ENCODE measurements at places on chromosomes 13 and 19.

GRCh38 chr13:71632206-71632605 is 234.8 kb downstream of the DACH1 start:
- no peak for DNase-seq

DNA sequence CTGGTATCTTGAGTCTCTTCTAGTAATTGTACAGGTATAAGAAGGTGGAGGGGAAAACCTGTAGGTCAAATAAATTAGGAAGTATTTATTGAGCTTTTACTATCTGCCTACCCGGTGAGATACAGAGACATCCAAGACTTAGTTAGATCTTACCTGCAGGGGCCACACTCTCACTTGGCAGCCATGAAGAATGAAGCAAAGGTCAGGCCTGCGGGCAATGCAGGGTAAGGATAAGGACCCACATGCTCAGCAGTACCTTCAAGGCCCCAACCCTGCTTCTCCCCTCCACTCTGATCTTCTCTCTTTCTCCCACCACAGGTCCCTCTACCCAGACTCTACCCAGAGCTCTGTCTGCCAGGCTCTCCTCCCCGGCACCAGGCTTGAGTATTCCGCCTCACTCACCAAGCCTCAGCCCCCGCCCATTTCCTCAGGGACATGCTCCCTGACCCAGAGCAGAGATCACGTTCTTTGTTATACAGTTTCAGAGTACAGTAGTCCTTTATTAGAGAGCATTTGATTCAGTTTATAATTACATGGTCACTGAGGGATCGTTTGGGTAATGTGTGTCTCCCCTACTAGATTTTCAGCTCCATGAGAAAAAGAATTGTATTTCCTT is 18.9 kb upstream of the CLDN10 start:
- no peak for DNase-seq

DNA sequence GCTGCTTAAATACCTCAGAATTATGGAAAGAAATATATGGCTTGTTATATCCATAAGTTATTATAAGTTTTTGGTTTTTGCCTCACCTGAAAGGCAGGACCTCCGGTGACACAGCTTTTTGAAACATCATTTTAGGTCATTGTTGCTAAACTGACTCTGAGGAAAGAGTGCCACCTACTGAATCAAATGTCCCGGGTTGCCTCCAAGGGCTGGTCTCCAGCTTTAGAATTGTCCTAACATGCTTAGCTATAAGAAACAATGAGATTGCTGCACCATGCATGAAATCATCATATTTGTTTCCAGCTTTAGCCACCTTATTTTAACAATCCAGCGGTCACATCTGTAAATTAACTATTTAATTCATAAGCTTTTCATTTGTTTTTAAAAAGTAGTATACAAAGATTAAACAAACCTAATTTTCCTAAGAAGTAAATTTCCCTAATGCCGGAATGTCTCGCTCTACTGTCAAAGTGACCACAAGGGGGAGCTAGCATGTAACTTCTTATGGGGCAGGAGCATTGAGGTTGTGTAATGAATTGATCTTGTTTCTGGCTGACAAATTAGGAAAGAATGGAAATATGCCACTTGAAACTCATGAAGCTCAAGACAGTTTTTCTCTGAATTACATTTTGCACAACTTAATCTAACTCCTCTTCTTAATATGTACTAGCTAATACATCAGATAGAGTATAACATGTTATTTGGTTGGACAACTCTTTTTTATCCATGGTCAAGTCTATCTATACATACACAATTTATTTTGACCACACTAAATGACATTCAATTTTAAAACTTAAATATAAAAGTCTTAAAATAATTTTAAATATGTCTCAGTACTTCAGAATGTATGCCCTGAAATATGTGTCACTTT is 6.7 kb upstream of the PCDH17 start:
- peak; percentile 50 for DNase-seq

DNA sequence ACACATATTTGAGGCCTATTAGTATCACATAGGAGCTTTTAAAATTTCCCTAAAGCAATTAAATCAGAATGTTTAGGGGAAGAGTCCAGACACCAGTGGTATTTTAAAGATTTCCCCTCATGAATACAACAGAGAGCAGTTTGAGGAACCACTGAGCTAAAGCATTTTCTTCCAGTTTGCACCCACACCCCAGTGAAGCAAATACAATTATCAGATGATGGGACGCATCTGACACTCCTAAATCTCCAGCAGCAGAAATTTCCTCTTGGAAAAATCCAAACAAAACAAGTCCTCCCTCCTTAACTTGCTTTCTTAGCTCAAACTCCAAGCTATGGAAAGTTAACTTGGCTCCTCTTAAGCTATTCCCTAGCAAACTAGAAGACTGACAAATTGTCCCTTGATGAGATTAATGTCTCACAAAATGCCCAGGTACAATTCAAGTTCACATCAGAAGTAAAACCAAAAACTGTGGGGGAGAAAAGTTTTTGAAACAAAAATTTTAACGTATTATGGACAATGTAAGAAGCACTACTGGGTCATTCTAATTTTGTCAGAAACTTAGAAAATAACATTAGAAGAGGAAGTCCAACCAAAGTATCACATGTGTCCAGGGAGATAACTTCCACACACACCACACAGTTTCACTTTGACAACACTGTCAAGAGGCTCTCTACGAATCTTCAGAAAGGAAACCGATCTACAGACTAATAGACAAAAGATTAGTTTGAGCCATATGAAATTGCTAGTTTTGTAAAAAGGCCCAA is 74.1 kb downstream of the ABCC4 start:
- no peak for DNase-seq

- no peak for DNase-seq
Observed at GRCh38 chr19:48196321-48196763, 25.9 kb downstream of the ZSWIM9 start.

DNA sequence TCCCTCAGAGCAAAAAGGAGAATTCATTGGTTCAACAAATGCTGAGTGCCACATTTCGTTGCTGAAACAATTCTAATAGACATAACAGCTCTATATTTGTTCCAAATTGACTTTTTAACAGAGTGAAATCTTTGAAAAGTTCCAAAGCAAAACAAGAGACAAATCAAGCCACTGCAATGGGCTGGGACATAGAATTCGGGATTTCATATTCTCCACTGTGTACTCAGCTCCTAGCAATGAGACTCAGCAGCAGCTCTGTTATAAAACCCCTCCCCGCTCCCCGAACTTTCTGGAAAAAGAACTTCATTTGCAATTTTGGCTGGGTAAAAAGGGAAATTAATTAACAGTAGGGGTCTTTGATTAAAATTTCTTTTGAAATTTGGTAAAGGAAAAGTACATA is 11.3 kb downstream of the RFX2 start:
- no peak for DNase-seq

DNA sequence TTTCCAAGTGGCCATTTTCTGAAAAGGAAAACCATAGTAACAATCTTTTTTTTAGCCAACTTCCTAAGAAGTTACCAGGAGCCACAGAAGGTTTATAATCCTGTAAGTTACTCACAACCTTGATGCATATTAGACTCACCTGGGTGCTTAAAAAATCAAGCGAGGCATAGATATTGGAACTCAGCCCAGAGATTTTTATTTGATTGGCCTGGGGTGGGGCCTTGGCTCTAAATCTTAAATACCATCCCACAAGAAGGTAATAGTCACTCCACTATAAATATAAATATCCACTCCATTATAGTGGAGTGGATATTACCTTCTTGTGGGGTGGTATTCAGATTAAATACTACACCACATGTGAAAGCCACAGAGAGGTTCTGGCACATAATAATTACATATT is 429.6 kb downstream of the RFC3 start:
- no peak for DNase-seq

DNA sequence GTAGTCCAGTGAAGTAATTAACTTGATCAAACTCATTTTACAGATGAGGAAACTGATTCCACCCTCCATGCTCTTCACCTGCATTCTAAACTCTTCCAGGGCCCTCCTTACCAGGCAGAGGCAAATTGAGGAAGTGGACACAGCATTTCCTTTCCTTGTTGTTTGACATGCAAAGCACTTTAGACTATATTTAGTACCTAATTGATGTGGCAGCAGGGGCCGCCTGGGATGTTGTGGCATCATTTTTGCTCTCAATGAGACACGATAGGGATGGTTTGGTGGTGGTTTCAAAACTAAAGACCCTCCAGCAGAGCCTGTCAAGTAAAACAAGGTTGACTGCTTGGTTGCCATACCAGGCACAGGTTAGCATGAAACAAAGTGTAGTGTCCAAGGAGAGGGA is 7.9 kb downstream of the SIPA1L3 start:
- DNase-seq = peak; percentile 71

DNA sequence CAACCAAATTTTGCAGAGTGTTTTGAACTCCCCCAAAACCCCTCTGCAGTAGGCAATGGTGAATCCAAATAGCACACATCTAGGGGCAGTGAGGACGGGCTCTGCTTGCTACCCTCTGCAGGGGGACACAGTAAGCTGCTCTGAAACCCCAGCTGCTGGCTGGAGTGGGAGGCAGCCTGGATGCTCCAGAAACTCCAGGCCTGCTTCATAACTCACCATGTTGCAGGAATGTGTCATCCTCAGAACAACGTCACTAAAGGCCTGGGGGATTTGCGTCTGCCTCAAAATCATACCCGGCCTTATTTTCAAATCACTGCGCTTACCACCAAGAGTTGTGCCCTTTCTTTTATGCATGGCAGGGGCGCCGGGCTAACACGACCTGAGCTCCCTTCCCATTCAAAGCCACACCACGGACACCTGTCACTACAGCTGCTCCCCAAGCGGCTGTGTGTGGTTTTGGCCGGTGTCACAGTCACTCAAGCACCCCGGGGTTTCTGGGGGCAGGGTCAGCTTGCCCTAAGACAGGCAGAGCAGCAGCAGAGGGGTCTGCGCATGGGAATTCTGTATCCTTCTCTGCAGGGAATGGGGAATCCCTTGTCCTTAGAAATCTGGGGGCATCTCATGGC is 93.9 kb downstream of the TSHZ3 start:
- DNase-seq = no peak

GRCh38 chr19:45169602-45170001 is 8.4 kb downstream of the TRAPPC6A start:
- no peak for DNase-seq

DNA sequence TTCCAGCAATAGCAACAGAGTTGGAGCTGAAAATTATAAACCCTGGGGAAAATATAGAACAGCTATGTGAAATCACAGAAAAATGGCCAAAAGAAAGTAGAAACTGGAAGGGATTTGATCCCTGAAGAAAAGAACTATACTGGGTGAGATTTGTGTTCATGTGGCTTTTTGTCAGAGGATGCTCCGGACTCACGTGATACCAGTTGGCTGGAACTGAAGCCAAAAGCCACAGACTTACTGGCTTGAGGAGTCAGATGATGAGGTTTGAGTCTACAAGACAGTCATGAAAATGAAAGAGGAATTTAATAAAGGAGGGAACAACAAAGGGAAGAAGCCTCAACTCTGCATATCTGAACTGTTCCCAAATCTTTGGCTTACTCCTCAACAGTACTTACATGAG is 427.1 kb downstream of the GPC5 start:
- DNase-seq = no peak

DNA sequence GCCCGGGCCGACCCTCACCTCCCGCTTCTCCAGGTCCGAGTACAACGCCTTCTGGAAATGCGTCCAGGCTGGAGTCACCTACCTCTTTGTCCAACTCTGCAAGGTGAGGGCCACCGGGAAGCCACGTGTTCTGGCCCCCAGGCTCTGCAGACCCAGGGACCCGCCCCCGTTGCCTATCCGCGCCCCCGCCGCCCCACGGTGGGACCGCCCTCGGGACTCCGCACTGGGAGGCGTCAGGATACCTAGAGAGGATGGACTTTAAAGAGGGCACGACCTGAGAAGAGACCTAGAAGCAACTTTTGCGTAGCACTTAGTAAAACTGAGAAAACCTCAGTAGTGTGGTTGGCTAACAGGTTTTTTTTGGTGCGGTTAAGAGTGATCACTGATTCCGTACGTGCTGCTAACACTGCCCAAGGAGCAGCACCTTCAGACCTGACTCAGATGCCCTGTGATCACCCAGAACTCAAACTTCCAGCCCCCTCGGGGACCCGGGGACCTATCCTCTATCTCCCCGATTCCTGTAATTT is 492 bp downstream of the TMEM147 start:
- no peak for DNase-seq

DNA sequence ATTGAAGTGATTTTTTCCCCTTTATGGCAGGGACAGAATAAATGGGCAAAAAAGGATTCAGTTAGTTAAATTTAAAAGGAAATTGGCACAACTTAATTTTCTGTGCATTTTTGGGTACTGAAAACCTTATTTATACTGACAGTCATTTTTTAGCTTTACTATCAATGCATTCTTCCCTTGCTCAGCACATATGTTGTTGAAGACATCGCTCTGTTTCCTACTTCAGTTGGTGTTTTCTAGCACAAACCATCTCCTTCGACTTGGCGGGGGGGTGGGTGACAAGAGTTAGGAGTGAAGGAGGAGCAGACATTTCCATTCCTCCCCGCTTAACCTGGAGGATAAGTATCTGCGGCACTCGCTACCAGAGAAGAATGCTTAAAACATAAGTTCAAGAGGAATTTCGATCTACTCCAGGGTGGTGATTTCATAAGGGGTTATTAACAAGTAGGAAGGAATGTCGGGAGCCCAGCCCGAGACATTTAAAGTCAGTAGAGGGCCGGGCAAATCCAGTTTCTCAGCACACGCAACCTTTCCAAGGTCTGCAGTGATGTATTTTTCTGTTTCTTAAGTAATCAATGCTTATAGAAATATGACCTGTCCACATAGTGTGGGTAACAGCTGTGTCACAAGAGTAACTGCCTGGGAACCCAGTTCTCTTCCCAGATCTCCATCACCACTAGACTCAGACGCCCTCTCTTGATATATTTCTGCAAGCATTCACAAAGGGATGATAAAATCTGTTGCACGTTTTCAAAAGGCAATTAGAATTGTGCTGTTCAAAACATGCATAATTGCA is 525.8 kb downstream of the MYO16 start:
- no peak for DNase-seq

DNA sequence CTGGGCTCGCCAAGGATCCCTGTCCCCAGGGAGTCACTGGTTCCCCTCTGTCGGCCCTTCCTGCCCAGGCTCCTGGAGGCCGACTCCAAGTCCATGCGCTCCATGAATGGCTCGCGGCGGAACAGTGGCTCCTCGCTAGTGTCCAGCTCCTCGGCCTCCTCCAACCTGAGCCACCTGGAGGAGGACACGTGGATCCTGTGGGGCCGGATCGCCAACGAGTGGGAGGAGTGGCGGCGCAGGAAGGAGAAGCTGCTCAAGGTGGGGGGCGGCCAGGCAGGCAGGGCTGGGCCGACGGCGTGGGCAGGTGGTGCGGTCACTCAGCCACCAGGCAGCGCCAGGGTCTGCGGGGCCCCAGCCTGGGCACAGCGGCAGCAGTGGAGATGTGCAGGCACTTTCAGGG is 17.6 kb downstream of the EVI5L start:
- no peak for DNase-seq

GRCh38 chr13:110423689-110424302 is 116.7 kb downstream of the COL4A2 start:
- DNase-seq = no peak

DNA sequence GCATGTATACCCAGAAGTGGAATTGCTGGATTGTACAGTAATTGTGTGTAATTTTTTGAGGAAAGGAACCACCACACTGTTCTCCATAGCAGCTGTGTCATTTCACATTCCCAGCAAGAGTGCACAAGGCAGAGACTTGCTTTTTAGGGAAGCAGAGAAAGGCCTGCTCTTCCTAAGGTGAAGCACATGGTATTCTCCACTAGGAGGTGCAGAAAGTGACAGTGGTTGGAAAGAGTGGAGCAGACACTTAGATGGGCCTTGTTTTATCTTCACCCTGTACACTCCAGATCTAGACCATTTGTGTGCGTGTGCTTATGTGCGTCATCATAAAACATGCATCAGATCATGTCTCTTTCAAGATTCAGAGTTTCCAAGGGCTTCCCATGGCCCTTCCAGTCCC is 35.0 kb downstream of the FAM124A start:
- no peak for DNase-seq
